Effector memory CD8-positive, alpha-beta T cell (primary cell): ENCODE measurements at places on chromosomes 13 and 19.

- no peak for DNase-seq
- no peak overlapping the region for H3K4me3 ChIP-seq
- no peak overlapping the region for H3K27ac ChIP-seq
- peaks cover 3% of the 10 kb centered on the region for H3K36me3 ChIP-seq
- peaks cover 5% of the 10 kb centered on the region for H3K4me1 ChIP-seq
Observed at GRCh38 chr19:31262725-31263191, 86.5 kb downstream of the TSHZ3 start.

DNA sequence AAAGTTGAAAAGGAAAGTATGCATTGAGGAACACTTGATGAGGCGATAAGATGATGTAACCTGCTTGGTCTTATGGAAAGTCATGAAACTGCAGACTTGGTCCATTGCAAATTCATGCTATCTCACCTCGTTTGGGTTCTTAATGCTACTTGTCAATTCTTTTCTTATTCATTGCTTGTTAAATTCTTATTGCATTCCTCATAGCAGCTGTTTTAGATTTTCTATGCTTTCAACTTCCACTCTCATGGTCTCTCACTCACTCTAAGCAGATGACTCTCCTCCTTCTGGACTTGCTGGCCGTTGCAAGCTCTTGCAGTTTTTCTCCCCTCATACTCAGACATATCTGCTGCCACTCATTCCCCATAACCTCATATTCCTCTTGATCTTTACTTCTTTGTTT is 67.8 kb upstream of the CSNK1A1L start:
- H3K4me3 ChIP-seq, result no peak overlapping the region
- no peak for DNase-seq
- no peak overlapping the region for H3K27ac ChIP-seq
- H3K36me3 ChIP-seq, result no peaks in the 10 kb centered on the region
- no peaks in the 10 kb centered on the region for H3K4me1 ChIP-seq

DNA sequence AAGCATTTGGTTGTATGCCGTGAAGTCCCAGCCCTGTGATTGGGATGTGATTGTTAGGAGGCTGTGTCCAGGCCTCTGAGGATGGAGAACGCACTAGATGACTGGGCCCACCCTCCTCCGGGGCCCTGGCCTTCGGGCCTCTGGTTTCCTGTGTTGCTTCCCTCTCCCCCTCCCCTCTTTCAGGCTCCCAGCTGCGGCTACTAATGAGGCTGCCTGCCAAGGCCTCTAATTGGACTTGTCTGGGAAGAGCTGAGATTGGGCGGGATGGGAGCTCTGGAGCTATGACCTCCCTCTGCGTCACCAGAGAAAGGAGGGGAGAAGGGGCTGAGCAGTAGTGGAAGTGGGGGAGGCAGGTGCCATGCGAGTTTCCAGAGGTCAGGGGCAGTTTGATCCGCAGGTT is 9.9 kb downstream of the PTH2 start:
- H3K27ac ChIP-seq, result no peak overlapping the region
- peaks cover 33% of the 10 kb centered on the region for H3K27me3 ChIP-seq
- no peaks in the 10 kb centered on the region for H3K36me3 ChIP-seq
- no peak overlapping the region for H3K4me3 ChIP-seq
- peaks cover 30% of the 10 kb centered on the region for H3K4me1 ChIP-seq

GRCh38 chr19:1483131-1483978 is 4.3 kb upstream of the C19orf25 start:
- peaks cover 11% of the 10 kb centered on the region for H3K36me3 ChIP-seq
- peaks cover 11% of the 10 kb centered on the region for H3K4me1 ChIP-seq
- no peaks in the 10 kb centered on the region for H3K27me3 ChIP-seq

GRCh38 chr13:31909864-31910551 is 121.6 kb upstream of the FRY start:
- H3K4me3 ChIP-seq, result no peak overlapping the region
- peak; percentile 56 for DNase-seq
- H3K4me1 ChIP-seq, result no peaks in the 10 kb centered on the region
- peaks cover 24% of the 10 kb centered on the region for H3K27me3 ChIP-seq

GRCh38 chr19:12478234-12478941 is 6.2 kb downstream of the ZNF709 start:
- H3K4me3 ChIP-seq, result no peak overlapping the region
- H3K36me3 ChIP-seq, result peaks cover 4% of the 10 kb centered on the region
- no peak for DNase-seq
- H3K27me3 ChIP-seq, result no peaks in the 10 kb centered on the region
- H3K4me1 ChIP-seq, result peaks cover 29% of the 10 kb centered on the region
- H3K27ac ChIP-seq, result peak overlapping the region; percentile 41

GRCh38 chr19:46482631-46483030 is 11.3 kb upstream of the PNMA8A start:
- H3K4me3 ChIP-seq, result no peak overlapping the region
- H3K27ac ChIP-seq, result no peak overlapping the region
- H3K4me1 ChIP-seq, result peaks cover 5% of the 10 kb centered on the region
- peaks cover 92% of the 10 kb centered on the region for H3K27me3 ChIP-seq

- H3K4me1 ChIP-seq, result peaks cover 56% of the 10 kb centered on the region
- no peak for DNase-seq
- no peaks in the 10 kb centered on the region for H3K27me3 ChIP-seq
- H3K36me3 ChIP-seq, result peaks cover 74% of the 10 kb centered on the region
- H3K27ac ChIP-seq, result peak overlapping the region; percentile 100
- H3K4me3 ChIP-seq, result peak overlapping the region; percentile 97
Observed at GRCh38 chr19:16325641-16326400, 1.2 kb downstream of the KLF2 start.

- H3K4me1 ChIP-seq, result no peaks in the 10 kb centered on the region
- no peaks in the 10 kb centered on the region for H3K36me3 ChIP-seq
- no peak for DNase-seq
- H3K27ac ChIP-seq, result no peak overlapping the region
Observed at GRCh38 chr13:107099661-107100060, 531.7 kb upstream of the ARGLU1 start.

DNA sequence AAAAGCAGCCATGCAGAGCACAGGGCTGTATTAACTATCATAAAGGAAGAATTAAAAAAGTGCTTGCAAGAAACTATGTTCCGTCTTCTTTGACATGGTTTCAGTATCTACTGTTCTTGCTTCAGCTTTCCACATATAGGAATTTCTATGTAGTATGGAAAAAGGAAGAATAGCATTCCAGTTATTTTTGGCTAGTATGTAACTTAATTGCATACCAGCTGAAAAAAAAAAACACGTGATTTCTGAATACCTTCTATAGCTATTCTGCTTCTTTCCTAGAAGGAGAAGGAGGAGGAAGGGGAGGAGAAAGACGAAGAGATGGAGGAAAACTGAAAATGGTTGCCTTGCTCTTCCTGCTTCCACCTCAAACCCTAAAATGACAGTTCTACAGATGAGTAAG is 619.0 kb downstream of the KCTD12 start:
- no peak overlapping the region for H3K4me3 ChIP-seq
- no peak for DNase-seq
- H3K27me3 ChIP-seq, result no peaks in the 10 kb centered on the region
- H3K27ac ChIP-seq, result no peak overlapping the region

GRCh38 chr19:17580470-17581144 is 25.2 kb downstream of the COLGALT1 start:
- H3K36me3 ChIP-seq, result peaks cover 37% of the 10 kb centered on the region
- no peaks in the 10 kb centered on the region for H3K27me3 ChIP-seq
- no peak overlapping the region for H3K27ac ChIP-seq
- H3K4me3 ChIP-seq, result no peak overlapping the region
- no peak for DNase-seq
- peaks cover 7% of the 10 kb centered on the region for H3K4me1 ChIP-seq

GRCh38 chr13:99357131-99357596 is 50.0 kb upstream of the GPR183 start:
- H3K27me3 ChIP-seq, result no peaks in the 10 kb centered on the region
- H3K4me1 ChIP-seq, result peaks cover 93% of the 10 kb centered on the region
- peaks cover 61% of the 10 kb centered on the region for H3K36me3 ChIP-seq
- peak overlapping the region; percentile 46 for H3K4me3 ChIP-seq

- H3K4me1 ChIP-seq, result peaks cover 30% of the 10 kb centered on the region
- peaks cover 38% of the 10 kb centered on the region for H3K36me3 ChIP-seq
- H3K27me3 ChIP-seq, result no peaks in the 10 kb centered on the region
- no peak overlapping the region for H3K27ac ChIP-seq
- DNase-seq, result peak; percentile 91
Observed at GRCh38 chr19:47230054-47230920, 712 bp downstream of the BBC3 start.

GRCh38 chr13:39825886-39826285 is 170.4 kb downstream of the COG6 start:
- H3K4me3 ChIP-seq, result no peak overlapping the region
- peaks cover 73% of the 10 kb centered on the region for H3K27me3 ChIP-seq
- DNase-seq, result no peak
- no peaks in the 10 kb centered on the region for H3K36me3 ChIP-seq
- H3K4me1 ChIP-seq, result peaks cover 4% of the 10 kb centered on the region

- no peak overlapping the region for H3K27ac ChIP-seq
- no peaks in the 10 kb centered on the region for H3K4me1 ChIP-seq
- H3K36me3 ChIP-seq, result no peaks in the 10 kb centered on the region
- H3K4me3 ChIP-seq, result no peak overlapping the region
- H3K27me3 ChIP-seq, result no peaks in the 10 kb centered on the region
Observed at GRCh38 chr13:107339209-107339608, 771.3 kb upstream of the ARGLU1 start.

GRCh38 chr13:101739382-101740178 is 287.1 kb downstream of the ITGBL1 start:
- no peak overlapping the region for H3K4me3 ChIP-seq
- no peak for DNase-seq
- no peaks in the 10 kb centered on the region for H3K36me3 ChIP-seq
- H3K4me1 ChIP-seq, result no peaks in the 10 kb centered on the region

- H3K4me3 ChIP-seq, result peak overlapping the region; percentile 95
- peaks cover 28% of the 10 kb centered on the region for H3K4me1 ChIP-seq
- H3K36me3 ChIP-seq, result peaks cover 22% of the 10 kb centered on the region
- H3K27me3 ChIP-seq, result no peaks in the 10 kb centered on the region
Observed at GRCh38 chr19:2942928-2943640, 1.7 kb downstream of the ZNF77 start.

DNA sequence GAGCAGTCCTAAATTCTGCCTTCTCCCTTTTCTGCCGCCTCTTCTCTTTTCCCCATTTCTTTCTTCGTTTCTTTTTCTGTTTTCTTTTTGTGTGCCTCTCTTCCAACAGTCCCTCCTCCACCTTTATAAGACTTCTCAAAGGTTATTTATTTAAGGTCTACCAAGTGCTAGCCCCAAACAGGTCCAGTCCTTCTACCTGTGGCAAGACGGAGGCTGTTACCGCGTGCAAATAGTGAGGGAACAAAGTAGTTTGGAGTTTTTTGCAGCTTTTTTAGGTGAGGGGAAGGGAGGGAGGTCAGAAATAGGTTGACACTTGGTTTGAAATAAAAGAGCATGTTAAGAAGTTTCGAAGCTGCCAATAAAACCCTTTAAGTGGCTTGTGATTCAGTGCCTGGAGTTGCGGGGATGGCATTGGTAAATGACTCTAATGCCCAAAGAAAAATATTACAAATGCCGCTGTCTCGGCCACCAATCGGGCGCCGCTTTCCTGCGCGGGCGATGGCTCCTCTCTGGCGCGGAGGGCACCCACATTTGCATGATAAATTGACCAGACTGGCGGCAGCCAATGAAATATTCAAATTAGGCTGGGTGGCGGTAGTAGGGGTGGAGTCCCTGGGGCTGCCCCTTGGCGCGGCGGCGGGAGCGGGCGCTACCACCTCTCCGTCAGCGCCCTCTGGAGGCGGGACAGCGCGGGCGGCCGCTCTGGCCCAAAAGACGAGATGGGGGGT is 7.5 kb upstream of the TSHZ3 start:
- H3K4me3 ChIP-seq, result no peak overlapping the region
- H3K4me1 ChIP-seq, result peaks cover 39% of the 10 kb centered on the region
- no peak overlapping the region for H3K27ac ChIP-seq
- H3K36me3 ChIP-seq, result peaks cover 7% of the 10 kb centered on the region
- DNase-seq, result peak; percentile 49

DNA sequence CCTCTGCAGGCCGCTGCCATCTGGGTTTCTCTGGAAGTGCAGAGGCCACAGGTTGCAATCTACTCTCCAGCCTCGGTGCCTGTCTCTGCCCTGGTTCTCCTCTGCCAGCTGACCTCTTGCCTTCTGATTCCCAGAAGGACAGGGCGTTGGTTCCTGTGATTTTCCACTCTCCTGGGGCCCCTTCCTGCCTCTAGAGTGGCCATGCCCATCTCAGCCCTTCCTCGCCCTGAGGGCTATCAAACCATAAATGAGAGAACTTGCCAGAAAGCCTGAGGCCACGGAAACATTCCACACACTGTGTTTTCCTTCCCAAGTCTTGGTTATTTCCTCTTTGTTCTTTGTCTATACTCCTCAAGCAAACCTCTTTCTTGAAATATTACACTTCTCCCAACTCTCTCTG is 146.2 kb downstream of the SHISA2 start:
- DNase-seq, result no peak
- no peaks in the 10 kb centered on the region for H3K27me3 ChIP-seq
- H3K4me1 ChIP-seq, result peaks cover 8% of the 10 kb centered on the region
- no peaks in the 10 kb centered on the region for H3K36me3 ChIP-seq
- H3K4me3 ChIP-seq, result no peak overlapping the region

DNA sequence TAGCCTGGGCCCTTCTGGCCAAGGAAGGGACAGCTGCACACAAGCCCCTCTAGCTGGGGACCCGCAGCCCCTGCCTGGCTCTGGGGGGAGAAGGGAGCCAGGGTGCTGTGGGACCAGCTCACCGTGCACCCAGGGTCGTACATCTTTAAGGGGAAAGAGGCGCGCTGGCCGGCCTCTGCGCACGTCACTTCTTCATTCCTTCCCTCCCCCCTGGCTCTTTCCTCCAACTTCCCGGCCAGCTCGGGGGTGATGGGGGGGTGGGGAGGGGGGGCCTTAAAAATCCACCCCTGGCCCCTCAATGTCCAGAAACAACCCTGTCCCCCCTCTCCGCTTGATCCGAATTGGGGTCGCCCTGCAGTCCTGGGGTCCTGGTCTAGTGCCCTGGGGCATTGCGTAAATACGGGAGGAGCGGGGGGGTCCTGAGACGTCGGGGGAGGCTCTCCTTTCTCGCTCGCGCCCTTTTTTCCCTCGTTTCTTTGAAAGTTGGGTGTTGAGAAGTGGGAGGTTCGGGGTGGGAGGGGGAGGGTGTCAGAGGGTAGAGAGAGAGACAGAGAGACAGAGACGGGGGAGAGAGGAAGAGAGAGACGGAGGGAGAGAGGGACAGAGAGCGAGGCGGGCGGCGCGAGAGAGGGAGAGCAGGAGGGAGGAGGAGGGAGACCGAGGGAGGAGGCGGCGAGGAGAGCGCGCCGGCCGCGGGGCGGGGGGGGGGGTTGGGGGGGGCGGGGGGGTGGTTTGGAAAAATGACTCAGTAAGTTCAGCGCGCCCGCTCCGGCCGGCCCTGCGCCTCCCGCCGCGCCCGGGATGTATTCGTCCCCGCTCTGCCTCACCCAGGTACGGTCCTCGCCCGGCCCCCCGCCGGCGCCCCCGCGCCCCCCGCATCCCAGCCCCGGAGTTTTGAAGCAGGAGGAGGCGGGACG is at the start of gene NFIC:
NFIC (plus strand) TSS at position 748 of the 917 bp plus-strand sequence; CDS start at position 802, 54 bp downstream.
- peaks cover 37% of the 10 kb centered on the region for H3K4me1 ChIP-seq
- H3K27ac ChIP-seq, result no peak within 1 kb of the TSS
- H3K4me3 ChIP-seq, result peak within 1 kb of the TSS; percentile 79
- peaks cover 12% of the 10 kb centered on the region for H3K36me3 ChIP-seq
